ENCODE measurements at places on chromosomes 6 and 20. TPM values are rescaled to one million over a fixed set of nuclear protein-coding genes. Genes with fewer than 3 reads are reported as not detected.

DNA sequence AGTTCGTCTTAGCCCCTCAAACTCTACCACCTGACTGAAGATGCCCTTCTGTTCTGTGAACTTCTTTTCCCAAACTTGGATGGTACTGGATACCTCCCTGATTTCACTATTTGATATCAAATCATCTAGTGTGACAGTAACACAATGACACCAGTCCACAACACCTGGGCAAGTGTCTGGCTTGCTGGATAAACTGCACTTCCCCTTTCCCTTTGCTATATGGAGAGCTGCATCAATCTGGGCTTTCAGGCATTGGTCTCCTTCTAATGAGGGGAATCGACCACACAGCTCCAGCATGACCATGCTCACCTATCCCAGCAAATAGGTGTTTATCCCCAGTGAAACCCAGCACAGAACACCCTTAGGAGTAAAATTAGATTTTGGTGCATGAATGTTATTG, 3.1 kb downstream of the F13A1 start:
- no peak overlapping the region for H3K27ac ChIP-seq
- peaks cover 33% of the 10 kb centered on the region for H3K27me3 ChIP-seq
- DNase-seq: no peak
- H3K36me3 ChIP-seq: no peaks in the 10 kb centered on the region

The C20orf202 gene
- total RNA-seq: not detected

The KIZ gene
- total RNA-seq: 47.2 TPM

The ATG5 gene
- 26.4 TPM for total RNA-seq

The SPTLC3 gene
- total RNA-seq: 20.3 TPM
